Endodermal cell (in vitro differentiated cells): ENCODE measurements at places on chromosomes 3 and 15.

GRCh38 chr3:43872901-43873300 is 182.2 kb downstream of the ABHD5 start:
- DNase-seq, result peak; percentile 24

GRCh38 chr3:133384331-133385027 is 15.4 kb upstream of the BFSP2 start:
- DNase-seq, result peak; percentile 92

DNA sequence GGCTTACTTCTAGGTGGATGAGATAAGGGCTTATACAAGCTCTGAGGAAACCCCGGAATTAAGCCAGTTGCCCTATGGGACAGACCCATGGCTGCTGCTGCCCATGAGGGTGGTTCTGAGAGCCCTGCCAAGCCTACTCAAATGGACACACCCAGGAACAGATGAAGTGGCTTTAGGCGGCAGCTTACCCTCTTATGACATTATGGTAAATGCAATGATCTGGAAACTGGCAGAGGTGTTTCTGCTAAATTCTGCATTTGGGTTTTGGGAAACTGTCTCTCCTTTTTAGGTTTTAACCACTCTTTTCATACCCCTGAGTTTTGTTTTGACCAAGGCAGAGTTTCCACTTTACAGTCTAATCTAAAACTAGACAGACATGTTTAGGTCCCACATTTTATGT is 9.0 kb upstream of the ZBED2 start:
- DNase-seq, result no peak

- DNase-seq, result peak; percentile 96
Observed at GRCh38 chr15:90143166-90143655, 40.9 kb upstream of the IDH2 start.

- DNase-seq, result no peak
Observed at GRCh38 chr15:26887926-26888666, 21.2 kb downstream of the GABRA5 start.

- DNase-seq, result peak; percentile 67
Observed at GRCh38 chr3:13004376-13004775, 68.9 kb downstream of the IQSEC1 start.

DNA sequence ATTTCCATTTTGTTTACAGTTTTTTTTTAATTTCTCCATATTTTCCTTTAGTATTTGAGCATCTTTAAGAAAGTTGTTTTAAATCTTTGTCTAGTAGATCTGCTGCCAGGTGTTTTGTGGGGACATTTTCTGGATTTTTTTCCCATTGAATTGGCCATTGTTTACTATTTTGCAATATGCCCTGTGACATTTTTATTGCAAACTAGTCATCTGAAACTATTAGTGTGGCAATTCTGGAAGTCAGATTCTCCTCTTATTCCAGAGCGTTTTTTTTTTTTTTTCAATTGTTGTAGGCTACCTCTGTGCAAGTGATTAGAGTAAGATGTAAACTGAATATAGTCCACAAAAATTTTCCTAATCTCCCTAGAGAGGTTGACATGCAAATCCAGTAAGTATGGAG is 334.2 kb downstream of the PYDC2 start:
- DNase-seq, result no peak

GRCh38 chr3:97417-98258 is 98.9 kb upstream of the CHL1 start:
- DNase-seq, result no peak

GRCh38 chr3:145133281-145133680 is 1027.7 kb downstream of the PLOD2 start:
- DNase-seq, result no peak

GRCh38 chr3:193590088-193590856 is 2.7 kb upstream of the OPA1 start:
- no peak for DNase-seq

DNA sequence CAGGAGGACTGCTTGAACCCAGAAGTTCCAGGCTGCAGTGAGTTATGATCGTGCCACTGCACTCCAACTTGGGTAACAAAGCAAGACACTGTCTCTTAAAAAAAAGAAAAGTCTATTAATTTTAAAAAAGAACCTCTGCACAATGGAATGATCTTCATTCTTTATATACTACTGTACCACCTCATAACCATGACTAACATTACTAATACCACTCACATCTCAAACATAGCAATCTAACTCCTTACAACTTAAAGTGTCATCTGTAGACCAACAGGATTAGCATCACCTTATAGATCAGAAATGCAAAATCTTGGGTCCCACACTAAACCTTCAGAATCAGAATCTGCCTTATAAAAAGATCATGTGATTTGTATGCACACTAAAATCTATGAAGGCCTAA is 48.8 kb upstream of the MAP4 start:
- DNase-seq, result no peak

DNA sequence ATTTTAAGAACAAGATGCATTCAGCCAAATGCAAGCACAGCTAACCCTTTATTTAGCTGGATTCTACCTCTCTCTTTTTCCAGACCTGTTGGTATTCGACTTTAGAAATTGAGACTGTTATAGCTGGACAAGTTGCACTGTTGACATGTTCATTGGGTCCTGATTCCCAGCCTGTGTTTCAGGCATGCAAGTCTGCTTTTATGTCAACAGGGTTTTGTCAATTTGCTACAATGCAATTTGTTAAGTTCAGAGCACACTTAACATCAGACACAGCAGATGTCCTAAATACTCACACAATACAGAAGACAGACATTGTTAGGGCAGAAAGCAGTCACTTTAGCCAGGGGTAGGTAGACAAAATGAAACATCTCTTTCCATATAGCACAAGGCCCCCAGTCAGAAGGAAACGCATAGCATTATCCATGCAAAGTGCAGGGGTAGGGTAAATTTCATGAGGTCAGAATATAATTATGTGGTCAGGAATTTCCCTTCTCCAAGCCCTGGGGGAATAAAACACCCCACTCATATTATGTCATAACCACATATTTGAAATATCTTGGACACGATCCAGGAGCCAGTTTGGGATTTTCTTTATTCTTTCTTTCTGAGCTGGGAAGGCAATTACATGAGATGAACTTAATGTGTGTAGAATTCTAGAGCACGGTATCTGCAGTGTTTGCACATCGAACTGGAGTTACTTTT is 504.1 kb downstream of the NTRK3 start:
- DNase-seq, result no peak

GRCh38 chr3:82081351-82081750 is 319.9 kb upstream of the GBE1 start:
- no peak for DNase-seq
